ENCODE measurements at places on chromosomes 7 and 10.
A peak's percentile ranks its signal among the peaks of the same experiment; 100 is the strongest.

DNA sequence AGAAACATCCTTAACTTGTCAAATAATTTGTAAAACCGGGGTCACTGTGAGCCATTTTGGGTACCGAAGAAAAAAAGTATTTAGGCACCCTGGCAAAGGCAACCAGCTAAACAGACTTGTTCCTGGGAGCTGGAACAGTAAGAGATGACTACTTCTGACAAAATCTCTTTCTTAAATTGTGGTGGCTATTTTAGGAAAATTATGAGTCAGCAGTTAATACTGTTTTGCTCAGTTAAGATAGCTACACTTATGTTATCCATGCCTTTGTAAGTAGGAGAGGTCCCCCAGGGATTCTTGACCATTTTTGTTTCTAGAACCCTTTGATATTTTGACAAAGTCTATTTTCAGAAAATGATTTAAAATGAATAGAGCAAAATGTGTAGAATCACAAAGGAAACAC, 68.7 kb downstream of the TAX1BP1 start:
- DNase-seq = no peak

- no peak for DNase-seq
Measured at GRCh38 chr10:91512458-91512857, 102.3 kb downstream of the HECTD2 start.

DNA sequence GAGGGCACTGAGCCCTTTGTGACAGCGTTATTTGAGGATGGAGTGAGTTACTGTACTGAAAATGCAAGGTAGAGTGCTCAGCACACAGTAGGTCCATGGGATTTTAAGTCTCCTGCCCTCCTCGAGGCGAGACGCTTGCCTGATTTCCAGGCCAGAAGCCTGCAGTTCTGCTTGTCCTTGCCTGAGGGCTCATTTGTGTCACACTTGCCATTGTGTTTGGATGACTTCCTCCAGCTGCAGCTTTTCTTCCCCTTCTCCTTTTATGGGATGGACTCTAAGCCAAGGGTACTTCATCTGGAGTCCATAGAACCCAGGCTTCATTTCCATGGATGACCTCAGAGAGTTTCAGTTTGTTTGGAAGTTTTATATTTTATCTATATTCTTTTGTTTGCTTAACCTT, 304.2 kb upstream of the BMPER start:
- DNase-seq = no peak

DNA sequence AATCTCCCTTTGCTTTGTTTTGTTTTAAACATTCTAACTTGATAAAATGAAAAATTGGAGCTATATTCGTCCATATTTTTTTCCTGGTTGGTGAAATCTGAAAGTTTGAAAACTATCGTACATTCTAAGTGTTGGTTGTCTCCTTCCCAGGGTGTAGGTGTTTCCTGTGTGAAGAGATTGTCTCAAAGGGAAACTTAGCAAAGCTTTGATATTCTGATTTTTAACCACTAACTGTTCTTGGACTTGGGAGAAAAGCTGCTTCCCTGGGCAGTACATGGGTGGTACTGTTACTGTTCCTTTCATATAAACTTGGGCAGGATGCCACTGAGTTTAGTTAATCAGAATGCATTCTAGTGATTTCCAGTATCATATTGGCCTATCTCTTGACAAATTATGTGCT, 253.5 kb upstream of the LRGUK start:
- no peak for DNase-seq

DNA sequence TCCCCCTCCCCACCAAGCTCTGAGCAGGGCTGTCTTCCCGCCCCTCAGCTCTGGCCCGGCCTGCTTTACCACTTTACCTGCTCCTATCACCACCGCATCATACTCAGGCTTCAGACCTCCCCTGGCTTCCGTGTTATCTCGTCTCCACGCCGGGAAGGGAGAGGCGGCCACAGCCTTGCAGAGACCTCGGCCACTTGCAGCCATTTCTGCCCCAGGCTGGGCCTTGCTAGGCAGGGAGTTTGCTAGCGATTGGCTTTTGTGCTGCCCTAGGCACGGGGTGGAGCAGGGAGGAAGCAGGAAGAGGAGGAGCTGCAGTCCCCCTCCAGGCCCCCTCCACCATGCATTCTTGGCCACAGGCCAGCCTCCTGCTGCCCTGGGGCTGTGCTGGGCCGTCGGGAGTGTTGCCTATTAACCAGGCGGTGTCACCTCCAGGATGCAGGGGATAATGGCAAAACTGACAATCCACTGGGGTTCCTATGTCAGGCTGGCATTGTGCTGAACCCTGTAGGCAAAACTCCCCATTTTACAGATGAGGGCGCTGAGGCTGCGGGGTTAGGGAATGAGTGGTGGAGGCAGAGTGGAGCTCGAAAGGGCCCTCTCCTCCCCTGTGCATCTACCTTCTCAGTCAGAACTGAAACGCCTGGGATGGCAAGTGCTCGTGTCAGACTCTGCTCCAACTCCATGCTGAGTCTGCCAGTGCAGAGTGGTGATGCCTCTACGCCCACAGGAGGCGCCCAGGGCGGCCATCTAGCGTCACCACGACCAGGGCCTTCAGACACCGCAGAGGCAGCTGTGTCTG, at the start of gene PYROXD2:
Gene PYROXD2, minus strand, starts transcription at position 251 of the 799 bp plus-strand sequence. Its CDS starts 47 bp downstream, at position 204.
- peak; percentile 91 for DNase-seq

DNA sequence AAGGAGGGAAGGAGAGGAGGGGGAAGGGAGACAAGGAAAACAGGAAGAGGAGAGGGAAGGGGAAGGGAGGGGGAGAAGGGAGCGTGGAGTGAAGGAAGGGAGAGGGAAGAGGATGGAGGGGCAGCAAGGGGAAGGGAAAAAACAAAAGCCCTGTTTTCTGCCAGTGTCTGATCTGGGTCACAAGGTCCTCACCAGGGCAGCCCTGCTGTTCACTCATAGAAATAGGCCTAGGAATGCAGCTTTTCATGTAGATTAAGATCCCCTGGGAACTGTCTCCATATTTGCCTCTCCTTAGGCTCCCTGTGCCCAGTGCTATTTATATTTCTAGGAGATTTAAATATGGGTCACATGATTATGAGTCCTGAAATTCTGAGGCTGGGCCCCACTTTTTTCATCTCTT, 790.7 kb downstream of the TNS3 start:
- no peak for DNase-seq

GRCh38 chr7:2079332-2080059, 153.2 kb downstream of the MAD1L1 start:
- DNase-seq = no peak

GRCh38 chr7:151428378-151429236, 11.3 kb downstream of the CRYGN start:
- peak; percentile 93 for DNase-seq

- no peak for DNase-seq
Measured at GRCh38 chr7:38716397-38716796, 85.2 kb upstream of the AMPH start.

- DNase-seq = no peak
Measured at GRCh38 chr10:99540657-99541531, 8.2 kb downstream of the NKX2-3 start.

DNA sequence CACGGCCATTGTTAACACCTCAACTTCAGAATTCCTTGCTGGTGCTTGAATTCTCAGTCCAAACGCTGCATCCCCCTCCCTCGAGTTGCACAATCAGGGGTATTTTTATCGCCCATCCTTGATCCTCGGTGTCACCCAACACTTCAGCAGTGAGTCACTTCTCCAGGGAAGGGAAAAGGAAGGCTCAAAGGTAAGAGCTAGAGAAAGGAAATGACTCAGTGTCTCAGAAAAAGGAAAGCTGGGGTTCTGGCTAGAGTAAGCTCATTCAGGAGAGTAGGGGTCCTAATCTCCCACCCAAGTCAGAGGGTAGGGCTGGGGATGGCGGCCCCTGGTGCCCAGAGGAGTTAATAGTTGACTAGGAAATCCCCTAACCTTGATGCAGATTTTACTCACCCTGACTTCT, 39.8 kb upstream of the TRIM8 start:
- DNase-seq = no peak

- no peak for DNase-seq
Measured at GRCh38 chr7:123769371-123769770, 20.6 kb upstream of the WASL start.

- DNase-seq = no peak
Measured at GRCh38 chr7:108071551-108071950, 58.6 kb downstream of the LAMB4 start.

GRCh38 chr10:3781468-3782145, 3.4 kb downstream of the KLF6 start:
- DNase-seq = no peak

DNA sequence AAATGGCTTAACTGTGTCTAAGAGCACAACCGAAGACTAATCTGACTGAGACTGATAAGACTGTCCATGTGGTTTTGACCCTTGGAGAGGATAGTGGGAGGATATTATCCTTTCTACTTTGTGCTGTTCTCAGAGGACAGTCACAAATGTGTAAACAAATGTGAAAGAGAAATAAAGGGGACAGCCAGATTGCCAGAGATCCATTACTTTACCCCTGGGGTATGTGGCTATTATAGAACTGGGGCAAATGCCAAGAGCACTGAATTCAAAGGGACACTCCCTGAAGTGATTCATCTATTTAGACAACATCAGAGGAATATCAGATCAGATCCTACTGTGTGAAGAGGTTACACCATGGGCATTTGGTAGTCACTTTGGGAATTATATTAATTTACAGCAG, 154.7 kb downstream of the RNLS start:
- no peak for DNase-seq

DNA sequence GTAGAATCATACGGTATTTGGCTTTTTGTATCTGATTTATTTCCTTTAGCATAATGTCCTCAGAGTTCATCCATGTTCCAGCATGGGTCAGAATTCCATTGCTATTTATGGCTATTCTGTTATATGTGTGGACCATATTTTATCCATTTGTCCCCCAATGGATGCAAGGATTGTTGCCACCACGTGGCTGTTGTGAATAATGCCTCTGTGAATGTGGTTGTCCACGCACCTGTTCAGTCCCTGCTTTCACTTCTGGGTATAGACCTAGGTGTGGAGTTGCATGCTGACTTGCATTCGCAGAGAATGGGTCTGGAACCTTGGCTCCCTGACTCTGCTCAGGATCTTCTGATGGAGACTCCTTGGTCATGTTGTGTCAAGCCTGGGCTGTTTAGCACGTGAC, 199.9 kb downstream of the CAMK1D start:
- DNase-seq = no peak

DNA sequence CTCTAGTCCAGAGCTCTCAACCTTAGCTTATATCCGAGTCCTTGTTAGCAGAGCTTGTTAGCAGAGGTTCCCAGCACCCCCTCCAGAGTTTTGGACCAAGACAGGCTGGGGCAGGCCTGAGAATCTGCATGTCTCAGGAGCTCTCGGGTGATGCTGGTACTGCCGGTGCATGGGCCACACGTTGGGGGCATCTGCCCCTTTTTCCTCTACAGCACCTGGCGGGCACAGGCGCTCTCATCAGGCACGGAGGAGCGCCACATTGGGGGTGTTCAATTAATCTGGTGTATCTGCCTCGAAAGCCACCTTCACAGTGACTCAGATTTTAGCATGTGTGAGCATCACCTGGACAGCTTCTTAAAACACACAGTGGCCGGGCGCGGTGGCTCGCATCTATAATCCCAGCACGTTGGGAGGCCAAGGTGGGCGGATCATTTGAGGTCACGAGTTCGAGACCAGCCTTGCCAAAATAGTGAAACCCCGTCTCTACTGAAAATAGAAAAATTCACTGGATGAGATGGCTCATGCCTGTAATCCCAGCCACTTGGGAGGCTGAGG, 117.7 kb downstream of the ELFN1 start:
- DNase-seq = no peak

- DNase-seq = no peak
Measured at GRCh38 chr7:127365164-127365956, 27.1 kb downstream of the ZNF800 start.

DNA sequence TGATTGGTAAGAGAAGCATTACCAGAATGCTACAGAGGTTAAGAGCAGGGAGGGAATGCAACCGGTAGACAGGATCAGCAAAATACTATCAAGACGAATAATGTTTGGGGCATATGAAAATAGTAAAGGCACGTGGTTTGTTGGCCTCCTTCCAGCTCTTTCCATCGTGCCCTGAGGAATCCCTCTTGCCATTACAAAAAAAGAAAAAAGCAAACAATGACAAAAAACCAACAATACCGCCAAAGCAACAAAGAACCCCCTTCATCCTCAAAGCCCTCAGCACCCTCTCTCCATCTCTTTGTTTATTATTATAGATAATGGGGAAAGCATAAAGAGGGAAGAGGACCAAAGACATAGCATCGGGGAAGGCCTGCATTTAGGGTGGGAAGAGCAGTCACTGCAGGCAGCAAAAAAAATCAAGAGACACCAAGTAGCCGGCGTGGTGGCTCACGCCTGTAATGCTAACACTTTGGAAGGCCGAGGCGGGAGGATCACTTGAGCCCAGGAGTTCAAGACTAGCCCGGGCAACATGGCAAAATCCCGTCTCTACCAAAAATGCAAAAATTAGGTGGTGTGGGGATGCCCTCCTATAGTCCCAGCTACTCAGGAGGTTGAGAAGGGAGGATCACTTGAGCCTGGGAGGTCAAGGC, 78.0 kb downstream of the HIP1 start:
- no peak for DNase-seq

DNA sequence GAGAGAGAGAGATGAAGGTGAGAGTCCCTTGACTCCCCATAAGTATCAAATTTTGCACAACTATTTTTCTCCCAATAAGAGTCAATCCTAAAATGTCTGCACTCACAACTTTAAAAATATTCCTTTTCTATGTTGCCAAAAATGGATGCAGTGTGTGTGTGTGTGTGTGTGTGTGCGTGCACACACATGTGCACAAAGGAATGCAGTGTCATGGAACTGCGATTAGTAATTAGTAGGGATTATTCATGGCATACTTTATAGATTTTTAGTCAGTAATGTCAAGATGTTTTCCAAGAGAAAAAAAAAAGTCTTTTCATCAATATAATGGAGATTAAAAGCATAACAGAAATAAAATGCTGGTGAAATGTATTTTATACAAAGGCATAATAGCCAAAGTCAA, 179.1 kb upstream of the LRRTM3 start:
- no peak for DNase-seq

- peak; percentile 53 for DNase-seq
Measured at GRCh38 chr10:27319752-27320431, 79.3 kb upstream of the ACBD5 start.

DNA sequence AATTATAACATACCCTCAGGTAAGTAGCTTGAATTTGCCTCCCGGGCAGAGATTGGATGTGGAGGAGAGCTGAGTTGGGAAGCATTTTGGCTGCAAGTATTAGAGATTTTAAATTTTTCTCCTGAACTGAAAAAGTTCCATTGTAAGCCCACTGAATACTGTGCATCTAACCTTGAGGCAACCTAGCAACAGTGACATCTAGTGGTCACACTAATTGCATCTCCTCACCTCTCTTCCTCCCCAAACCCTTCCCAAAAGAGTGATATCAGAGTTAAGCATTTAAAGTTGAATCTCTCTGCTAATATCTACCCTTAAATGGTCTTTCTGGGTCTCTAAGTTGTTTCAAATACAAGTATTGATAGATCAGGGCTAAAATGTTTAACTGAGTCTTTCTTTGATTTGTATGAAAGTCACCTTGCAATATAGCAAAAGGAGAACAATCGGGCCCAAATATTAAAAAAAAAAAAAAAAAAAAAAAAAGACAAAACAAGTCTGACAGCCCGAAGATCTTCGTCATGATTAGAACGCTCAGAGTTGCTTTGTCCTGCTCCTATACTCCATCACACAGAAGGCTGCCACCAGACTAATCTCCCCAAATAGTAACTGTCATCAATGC, 40.4 kb upstream of the DLX5 start:
- DNase-seq = peak; percentile 33

Data from renal pelvis (tissue), 12 donors.